H4 (cell line): ENCODE measurements at places on chromosomes 3 and 15. TPM values are rescaled to one million over a fixed set of nuclear protein-coding genes. Genes with fewer than 3 reads are reported as not detected.

The TMOD2 gene
- total RNA-seq = 0.64 and 7.1 TPM in 2 replicates

The TMEM108 gene
- total RNA-seq = 0.97 and 1.0 TPM in 2 replicates

The IMPG2 gene
- total RNA-seq = 0.06 and 0.08 TPM in 2 replicates

The HTD2 gene
- total RNA-seq = 7.1 and 24.6 TPM in 2 replicates

The ACOX2 gene
- 3.8 and 5.7 TPM in 2 replicates for total RNA-seq

DNA sequence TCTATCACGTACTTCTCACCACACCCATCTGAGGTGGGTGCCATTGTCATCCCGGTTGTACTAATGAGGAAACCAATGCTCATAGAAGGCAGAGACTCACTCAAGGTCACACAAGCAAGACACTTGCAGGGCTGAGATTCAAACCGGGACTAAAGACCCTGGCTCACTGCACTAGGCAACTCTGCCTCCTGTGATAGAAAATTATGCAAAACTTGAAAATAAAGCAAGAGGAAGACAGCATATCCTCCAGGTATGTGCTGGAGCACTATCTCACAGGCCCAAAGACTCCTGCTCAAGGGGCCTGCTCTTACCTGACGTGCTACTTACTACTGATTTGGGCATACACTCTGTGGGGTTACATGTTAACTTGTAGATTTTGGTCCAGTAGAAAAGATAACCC, 25.6 kb downstream of the ANXA2 start:
- DNase-seq = no peak

DNA sequence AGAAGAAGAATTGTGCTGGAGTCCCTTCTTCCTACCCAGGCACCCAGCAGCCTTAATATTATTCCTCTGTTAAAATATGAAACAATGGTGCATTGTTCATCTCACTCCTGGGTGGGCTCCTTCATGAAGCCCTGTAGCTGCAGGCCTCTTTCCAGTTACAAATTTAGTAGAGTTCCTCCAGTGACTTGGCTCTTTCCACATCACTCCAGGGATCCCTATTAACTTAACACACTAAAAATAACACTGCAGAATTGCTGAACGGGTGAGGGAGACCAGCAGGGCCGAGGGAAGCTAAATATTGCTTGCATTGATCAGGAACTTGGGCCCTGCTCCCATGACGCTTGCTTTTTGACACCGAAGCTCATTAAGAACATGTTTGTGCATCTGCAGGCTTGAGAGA, 142.3 kb downstream of the PDCD6IP start:
- DNase-seq = no peak

DNA sequence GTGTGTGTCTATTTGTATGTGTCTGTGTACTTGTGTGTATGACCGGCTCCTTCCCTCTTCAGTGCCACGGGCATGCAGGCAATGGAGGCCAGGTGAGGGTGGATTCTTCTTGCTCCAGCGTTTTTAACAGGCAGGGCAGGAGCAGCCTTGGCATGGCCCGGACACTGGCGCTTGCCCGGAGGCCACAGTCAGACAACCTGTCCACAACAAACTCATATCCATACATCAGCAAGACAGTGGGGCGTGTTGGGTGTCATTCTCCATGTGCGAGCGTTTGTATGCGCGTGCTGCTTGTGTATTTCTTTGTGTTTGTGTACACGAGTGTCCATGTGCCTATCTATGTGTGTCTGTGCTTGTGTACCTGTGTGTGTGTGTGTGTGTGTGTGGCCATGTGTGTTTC, 29.8 kb downstream of the PTH1R start:
- no peak for DNase-seq

DNA sequence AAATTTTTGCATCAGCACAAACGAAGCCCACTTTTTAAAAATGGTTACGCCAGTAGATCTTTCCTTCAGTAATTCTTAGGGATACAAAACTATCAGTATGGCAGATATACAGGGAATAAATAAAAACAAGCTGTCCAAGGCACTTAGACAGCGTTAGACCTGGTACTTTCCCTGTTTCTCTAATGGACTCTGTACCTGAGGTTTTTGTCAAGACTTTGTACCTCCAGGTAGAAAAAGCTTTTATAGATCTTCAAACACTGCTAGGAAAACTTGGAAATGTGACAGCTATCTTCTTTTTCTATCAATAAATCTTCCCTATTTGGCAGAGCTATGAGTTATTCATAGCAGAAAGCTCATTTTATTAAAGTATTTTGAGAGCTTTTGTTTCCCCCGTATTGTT, 477.8 kb downstream of the MAGI1 start:
- DNase-seq = no peak

- no peak for DNase-seq
Observed at GRCh38 chr15:48020166-48020565, 100.6 kb upstream of the SLC24A5 start.

DNA sequence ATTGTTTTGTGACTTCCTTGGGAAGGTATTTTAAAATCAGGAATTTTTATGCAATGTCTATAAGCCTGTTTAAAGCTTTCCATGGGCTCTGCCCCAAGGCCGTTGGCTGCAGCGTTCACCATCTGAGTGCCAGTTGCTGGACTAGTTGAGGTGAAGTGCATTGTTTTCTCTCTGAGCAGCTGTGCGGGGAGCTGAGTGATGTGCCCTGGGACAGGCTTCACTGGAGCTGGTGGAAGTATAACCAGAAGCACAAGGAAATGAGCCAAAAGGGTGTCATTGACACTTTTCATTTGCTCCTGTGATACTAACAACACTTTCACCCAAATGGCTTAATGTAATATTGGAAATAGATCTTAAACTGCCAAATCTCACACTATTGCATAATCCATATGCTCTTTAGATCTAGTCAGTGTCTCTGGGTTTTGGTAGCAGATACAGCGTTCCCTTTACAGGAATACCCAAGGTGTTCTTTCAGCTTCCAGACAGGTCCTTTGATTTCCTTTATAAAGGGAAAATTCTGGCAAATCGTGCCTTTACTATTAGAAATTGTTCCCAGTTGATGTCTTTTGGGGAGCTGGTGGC, 29.2 kb downstream of the APH1B start:
- no peak for DNase-seq

GRCh38 chr3:113222451-113223086, 11.2 kb downstream of the BOC start:
- DNase-seq = no peak
